ENCODE measurements at places on chromosomes 4 and X.

DNA sequence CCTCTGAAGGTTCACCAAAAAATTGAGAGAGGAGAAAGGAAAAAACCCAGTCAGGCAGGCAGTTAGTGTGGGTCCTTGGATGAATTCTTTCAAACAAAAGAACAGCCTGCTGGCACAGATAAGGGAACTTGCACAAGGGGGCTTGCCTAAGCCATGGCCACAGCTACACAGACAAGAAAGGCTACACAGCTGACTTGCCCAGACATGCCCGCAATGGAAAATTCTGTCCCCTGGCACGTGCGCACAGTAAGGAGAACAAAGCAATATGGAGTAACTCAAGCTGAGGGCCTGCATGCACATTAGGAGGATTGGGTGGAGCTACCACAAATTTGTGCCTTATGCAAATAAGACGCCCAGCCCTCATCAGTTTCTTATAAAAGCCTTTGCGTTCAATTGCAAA lies 512.5 kb upstream of the HTR2C start:
- no peaks in the 10 kb centered on the region for H3K27me3 ChIP-seq
- no peak overlapping the region for H3K4me3 ChIP-seq
- no peaks in the 10 kb centered on the region for H3K4me1 ChIP-seq
- H3K36me3 ChIP-seq, result no peaks in the 10 kb centered on the region

DNA sequence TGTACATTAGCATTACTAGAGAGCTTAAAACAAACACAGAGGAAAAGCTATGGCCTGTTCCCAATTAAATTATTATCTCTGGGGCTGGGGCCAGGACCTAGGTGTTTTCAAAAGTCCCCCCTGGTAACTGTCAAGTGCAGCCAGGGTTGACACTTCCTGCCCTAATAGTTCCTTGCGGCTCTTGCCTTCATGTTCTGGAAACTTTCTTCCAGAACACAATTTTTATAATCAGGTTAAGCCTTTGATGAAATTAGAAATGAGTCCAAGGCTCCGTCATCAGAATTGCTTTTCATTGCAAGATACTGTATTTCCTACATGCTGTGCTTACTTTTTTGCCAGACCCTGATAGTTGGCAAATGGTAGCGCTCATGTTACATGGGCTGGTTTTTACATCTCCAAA lies 229.6 kb downstream of the UNC5C start:
- no peaks in the 10 kb centered on the region for H3K36me3 ChIP-seq
- no peak for DNase-seq
- H3K4me1 ChIP-seq, result no peaks in the 10 kb centered on the region
- no peak overlapping the region for H3K4me3 ChIP-seq
- H3K27ac ChIP-seq, result no peak overlapping the region

DNA sequence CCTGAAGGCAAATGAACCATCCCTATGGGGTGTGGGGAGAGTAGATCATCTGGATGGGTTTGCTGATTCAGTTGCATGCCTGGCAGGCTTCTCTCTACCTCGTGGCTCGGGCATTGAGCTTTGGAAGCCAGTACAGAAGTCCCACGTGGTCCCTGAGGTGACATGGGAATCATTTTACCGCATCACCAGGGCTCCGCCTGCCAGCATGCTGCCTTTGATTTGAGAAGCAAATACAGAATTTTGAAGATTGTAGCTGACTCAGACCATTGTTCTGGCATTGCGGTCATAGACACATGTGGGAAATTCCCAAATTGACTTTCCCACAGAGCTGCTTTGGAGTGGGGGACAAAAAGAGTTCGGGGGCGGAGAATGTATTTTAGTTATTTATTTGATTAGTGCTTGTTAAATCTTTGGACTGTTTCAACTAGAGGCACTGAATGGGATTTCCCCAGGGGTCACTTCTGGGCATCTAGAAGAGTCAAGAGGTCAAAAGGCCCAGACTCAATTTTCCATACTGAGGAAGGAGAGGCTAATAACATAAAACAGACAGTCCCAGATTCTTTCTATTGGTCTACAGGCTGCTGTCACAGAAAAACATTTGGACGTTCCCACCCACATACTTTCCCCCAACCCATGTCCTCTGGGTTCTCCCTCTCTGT lies 79.3 kb downstream of the NHSL2 start:
- H3K36me3 ChIP-seq, result no peaks in the 10 kb centered on the region
- H3K27ac ChIP-seq, result no peak overlapping the region

DNA sequence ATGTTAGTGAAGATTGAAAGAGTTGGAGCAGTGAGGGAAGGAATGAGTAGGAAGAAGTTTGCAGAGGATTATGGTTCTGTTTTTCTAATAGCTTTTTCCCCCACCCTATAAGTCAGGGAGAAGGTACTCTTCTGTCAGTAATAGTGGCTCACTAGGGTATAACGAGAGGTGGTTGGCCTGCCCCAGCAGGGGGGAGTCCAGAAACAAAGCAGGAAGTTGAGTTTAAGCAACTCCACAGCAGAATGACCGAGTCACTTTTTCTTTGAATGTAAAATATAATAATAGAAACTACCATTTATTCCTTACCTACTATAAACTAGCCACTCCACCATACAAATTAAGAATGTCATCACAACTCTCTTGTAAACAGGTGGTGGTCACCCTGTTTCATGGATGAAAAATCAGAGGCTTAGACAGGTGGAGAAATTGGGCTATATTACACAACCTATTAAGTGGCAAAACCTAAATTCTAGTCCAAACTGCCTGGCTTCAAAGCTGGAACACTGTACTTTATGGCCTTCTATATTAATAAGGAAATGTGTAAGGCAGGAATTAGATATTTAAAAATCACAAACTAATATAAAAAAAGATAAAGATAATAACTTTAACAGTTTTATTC lies 21.9 kb downstream of the AP1AR start:
- no peaks in the 10 kb centered on the region for H3K36me3 ChIP-seq
- DNase-seq, result no peak
- H3K27me3 ChIP-seq, result no peaks in the 10 kb centered on the region
- H3K4me1 ChIP-seq, result no peaks in the 10 kb centered on the region

GRCh38 chrX:8374041-8374825 lies 90.4 kb upstream of the VCX3B start:
- no peaks in the 10 kb centered on the region for H3K4me1 ChIP-seq
- no peak overlapping the region for H3K4me3 ChIP-seq
- H3K36me3 ChIP-seq, result no peaks in the 10 kb centered on the region
- no peaks in the 10 kb centered on the region for H3K27me3 ChIP-seq

DNA sequence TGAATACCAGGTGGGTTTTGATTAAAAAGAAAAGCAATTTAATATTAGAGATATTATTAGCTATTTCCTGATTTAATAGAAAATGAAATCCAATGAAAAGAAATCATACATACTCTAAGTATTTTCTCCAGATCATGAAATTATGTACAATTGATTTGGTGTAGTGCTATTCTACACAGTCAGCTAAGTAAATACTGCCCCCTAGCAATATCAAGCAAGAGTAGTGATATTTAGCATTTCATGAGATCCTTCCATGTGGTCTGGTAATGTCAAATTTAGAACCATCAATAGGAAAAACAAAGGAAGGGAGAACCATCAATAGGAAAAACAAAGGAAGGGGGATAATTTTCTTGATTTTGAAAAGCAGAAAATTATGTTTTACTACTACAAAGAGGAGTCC lies 114.6 kb downstream of the TBCK start:
- H3K27ac ChIP-seq, result no peak overlapping the region
- no peaks in the 10 kb centered on the region for H3K36me3 ChIP-seq
- no peak for DNase-seq
- no peaks in the 10 kb centered on the region for H3K27me3 ChIP-seq
- no peaks in the 10 kb centered on the region for H3K4me1 ChIP-seq

DNA sequence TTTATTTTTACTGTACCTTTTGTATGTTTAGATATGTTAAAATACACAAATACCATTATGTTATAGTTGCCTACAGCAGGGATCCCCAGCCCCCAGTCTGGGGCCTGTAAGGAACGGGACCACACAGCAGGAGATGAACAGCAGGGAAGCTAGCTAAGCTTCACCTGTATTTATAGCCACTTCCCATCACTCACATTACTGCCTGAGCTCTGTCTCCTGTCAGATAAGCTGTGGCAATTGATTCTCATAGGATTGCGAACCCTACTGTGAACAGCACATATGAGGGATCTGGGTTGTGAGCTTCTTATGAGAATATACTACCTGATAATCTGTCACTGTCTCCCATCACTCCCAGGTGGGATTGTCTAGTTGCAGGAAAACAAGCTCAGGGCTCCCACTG lies 73.9 kb downstream of the BMPR1B start:
- no peaks in the 10 kb centered on the region for H3K27me3 ChIP-seq
- H3K27ac ChIP-seq, result no peak overlapping the region
- H3K36me3 ChIP-seq, result no peaks in the 10 kb centered on the region
- no peak overlapping the region for H3K4me3 ChIP-seq

- H3K4me1 ChIP-seq, result no peaks in the 10 kb centered on the region
- H3K27me3 ChIP-seq, result no peaks in the 10 kb centered on the region
- no peaks in the 10 kb centered on the region for H3K36me3 ChIP-seq
- H3K4me3 ChIP-seq, result no peak overlapping the region
These were observed 112.6 kb downstream of the TMA16 start for GRCh38 chr4:163606896-163607691.

GRCh38 chr4:21410372-21410771 lies 538.2 kb downstream of the KCNIP4 start:
- no peak for DNase-seq
- no peak overlapping the region for H3K27ac ChIP-seq
- no peaks in the 10 kb centered on the region for H3K27me3 ChIP-seq
- H3K4me3 ChIP-seq, result no peak overlapping the region

DNA sequence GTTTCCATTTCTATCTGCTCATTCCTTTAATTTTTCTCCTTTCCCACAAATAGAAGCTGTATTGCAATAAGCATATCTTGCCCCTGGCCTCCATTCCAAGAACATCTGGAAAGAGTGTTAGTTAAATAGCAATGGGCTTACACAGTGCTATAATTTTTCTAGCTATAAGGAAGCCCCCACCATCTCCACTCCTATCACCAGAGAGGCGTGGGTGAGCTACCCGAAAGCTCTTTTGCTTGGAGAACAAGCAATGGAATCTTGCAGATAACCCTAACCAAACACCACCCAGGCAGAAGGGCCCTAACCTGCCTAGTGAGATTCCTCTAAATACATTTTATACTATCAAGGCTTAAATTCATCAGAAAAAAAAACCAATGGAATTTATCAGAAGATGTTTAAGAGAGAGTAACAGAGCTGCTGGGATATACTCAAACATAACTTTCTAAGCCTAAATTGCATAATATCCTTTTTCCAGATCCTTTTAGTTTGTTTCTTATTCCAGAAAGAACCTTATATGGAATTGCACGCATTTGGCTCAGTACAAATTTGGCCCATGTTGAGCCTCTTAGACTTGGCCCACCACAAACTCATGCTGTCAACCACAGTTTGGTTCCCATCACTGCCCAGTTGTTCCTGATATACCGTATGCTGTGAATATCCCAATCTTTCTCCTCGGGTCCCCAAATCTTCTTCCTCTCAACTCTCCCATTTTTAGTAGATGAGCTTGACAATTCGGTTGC lies 91.6 kb upstream of the PLAC1 start:
- H3K4me3 ChIP-seq, result no peak overlapping the region
- no peak overlapping the region for H3K27ac ChIP-seq
- no peaks in the 10 kb centered on the region for H3K27me3 ChIP-seq

GRCh38 chr4:86972997-86973396 lies 38.2 kb downstream of the AFF1 start:
- no peaks in the 10 kb centered on the region for H3K27me3 ChIP-seq
- H3K36me3 ChIP-seq, result no peaks in the 10 kb centered on the region
- H3K27ac ChIP-seq, result peak overlapping the region; percentile 82
- no peak for DNase-seq
- peaks cover 43% of the 10 kb centered on the region for H3K4me1 ChIP-seq
- no peak overlapping the region for H3K4me3 ChIP-seq

- no peaks in the 10 kb centered on the region for H3K36me3 ChIP-seq
- no peaks in the 10 kb centered on the region for H3K27me3 ChIP-seq
- DNase-seq, result no peak
- no peak overlapping the region for H3K4me3 ChIP-seq
- no peaks in the 10 kb centered on the region for H3K4me1 ChIP-seq
- no peak overlapping the region for H3K27ac ChIP-seq
These were observed 2.6 kb downstream of the PLP1 start for GRCh38 chrX:103779141-103779789.

- H3K27ac ChIP-seq, result no peak overlapping the region
- H3K36me3 ChIP-seq, result no peaks in the 10 kb centered on the region
- DNase-seq, result no peak
- peaks cover 5% of the 10 kb centered on the region for H3K4me1 ChIP-seq
- no peaks in the 10 kb centered on the region for H3K27me3 ChIP-seq
These were observed 65.6 kb downstream of the NBDY start for GRCh38 chrX:56794404-56795230.

DNA sequence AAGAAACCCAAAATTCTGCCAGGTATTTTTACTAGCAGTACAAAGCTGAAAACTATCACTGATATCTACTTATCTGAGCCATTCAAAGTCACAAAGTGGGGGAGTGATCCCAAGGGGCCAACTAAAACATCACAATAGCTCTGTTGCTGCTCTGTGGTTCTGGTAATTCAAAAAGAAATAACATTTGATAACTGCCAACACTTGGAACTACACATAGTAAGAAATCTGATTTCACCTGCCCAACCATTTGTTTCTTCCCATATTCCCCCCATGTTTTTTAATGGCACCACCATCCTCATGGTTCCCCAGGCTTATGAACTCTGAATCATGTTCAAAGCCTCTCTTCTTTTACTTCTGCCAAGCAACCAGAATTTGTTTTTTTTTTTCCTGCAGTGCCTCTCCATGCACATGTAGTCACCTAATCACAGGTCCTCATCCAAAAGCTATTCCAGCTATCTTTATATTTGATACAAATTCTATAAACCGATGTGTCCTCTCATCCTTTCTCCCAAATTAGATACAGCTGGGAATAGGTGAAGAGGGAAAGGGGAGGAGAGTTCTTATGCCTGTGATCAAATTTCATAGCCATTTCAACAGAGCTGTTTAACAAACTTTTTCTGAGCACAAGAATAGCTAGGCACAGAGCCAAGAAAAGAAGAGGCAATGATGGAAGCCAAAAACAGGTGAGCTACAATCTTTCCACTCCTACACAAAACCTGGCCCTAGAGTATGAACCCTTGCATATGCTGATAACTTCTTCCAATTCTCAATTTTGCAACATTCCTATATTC lies 7.7 kb downstream of the AMMECR1 start:
- H3K4me1 ChIP-seq, result no peaks in the 10 kb centered on the region
- no peak for DNase-seq
- no peak overlapping the region for H3K27ac ChIP-seq
- no peaks in the 10 kb centered on the region for H3K36me3 ChIP-seq
- H3K4me3 ChIP-seq, result no peak overlapping the region

DNA sequence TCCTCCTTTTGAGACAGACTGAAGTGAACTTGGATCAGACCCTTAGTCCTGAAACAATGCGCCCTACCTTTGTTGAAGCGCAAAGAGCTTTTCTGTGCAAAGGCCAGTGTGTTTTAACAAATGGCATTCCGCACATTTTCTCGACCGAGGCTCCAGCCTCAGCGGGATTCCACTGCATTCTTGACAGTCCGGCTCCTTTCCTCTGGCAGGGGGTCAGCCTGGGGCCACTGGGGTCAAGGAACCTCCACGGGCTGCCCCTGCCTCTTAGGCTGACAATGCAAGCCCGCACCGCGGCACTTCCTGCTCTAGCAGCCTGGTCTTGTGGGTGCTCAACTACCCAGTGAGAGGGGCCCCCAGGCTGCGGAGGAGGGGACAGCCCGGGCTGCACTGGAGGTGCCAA lies 47.2 kb upstream of the TFDP3 start:
- no peak for DNase-seq
- H3K27me3 ChIP-seq, result peaks cover 9% of the 10 kb centered on the region
- no peaks in the 10 kb centered on the region for H3K36me3 ChIP-seq
- no peak overlapping the region for H3K27ac ChIP-seq
- no peaks in the 10 kb centered on the region for H3K4me1 ChIP-seq
